B cell (primary cell): ENCODE measurements at places on chromosomes 6 and 20. TPM values are rescaled to one million over a fixed set of nuclear protein-coding genes. Genes with fewer than 3 reads are reported as not detected.

- no peaks in the 10 kb centered on the region for H3K27me3 ChIP-seq
- no peak for DNase-seq
- no peak overlapping the region for H3K4me3 ChIP-seq
Measured at GRCh38 chr6:130577178-130577919, 211.5 kb downstream of the TMEM200A start.

DNA sequence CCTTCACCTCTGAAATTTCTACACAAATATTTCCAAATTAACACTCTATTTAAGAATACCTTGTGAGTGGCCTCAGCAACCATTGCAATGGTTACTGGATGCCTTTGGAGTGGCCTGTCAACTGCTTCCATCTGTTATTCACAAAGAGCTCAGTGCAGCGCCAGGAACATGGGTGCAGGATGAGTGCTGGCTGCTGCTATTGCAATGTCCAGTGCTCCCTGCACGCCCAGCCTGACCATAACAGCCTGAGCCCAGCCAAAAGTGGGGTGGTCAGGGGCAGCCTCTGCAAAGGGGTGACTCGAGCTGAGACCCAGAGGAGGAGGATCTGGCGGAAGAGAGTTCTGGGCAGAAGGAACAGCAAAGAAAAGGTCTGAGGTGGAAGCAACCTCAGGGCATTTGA, 18.4 kb downstream of the CASS4 start:
- H3K4me3 ChIP-seq = no peak overlapping the region
- H3K4me1 ChIP-seq = peaks cover 25% of the 10 kb centered on the region
- no peak for DNase-seq
- no peaks in the 10 kb centered on the region for H3K27me3 ChIP-seq
- H3K27ac ChIP-seq = no peak overlapping the region

ILRUN gene
- 71.3 and 76.4 TPM in 2 replicates for total RNA-seq

SLC16A10 gene
- total RNA-seq = 0.70 and 0.71 TPM in 2 replicates

DNA sequence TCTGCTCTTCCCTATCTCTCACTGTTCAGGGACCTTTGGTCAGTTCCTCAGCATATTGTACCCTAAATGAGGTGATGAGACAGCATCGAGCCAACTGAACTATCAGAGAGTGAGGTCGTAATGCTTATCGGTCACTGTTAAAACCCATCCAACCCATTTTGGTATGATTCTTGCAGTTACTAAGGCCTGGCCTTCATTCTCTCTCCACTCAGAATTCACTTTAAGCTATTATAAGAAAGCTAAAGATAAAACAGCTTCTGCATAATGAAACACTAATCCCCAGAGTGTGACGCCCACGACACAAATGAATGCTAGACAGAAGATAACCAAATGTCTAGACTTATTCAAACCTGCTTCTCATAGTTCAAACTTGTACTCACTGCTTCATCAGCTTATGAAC, 175.8 kb downstream of the GMPR start:
- H3K4me3 ChIP-seq = no peak overlapping the region
- H3K4me1 ChIP-seq = no peaks in the 10 kb centered on the region
- H3K36me3 ChIP-seq = no peaks in the 10 kb centered on the region
- peak; percentile 30 for DNase-seq
- no peaks in the 10 kb centered on the region for H3K27me3 ChIP-seq
- peak overlapping the region; percentile 62 for H3K27ac ChIP-seq

- no peak overlapping the region for H3K4me3 ChIP-seq
- H3K27ac ChIP-seq = no peak overlapping the region
- H3K27me3 ChIP-seq = no peaks in the 10 kb centered on the region
- H3K36me3 ChIP-seq = peaks cover 59% of the 10 kb centered on the region
Measured at GRCh38 chr6:160036331-160036695, 67.4 kb downstream of the IGF2R start.

- no peak overlapping the region for H3K4me3 ChIP-seq
- H3K27ac ChIP-seq = no peak overlapping the region
- DNase-seq = no peak
- H3K36me3 ChIP-seq = peaks cover 1% of the 10 kb centered on the region
Measured at GRCh38 chr6:20633566-20634340, 99.5 kb downstream of the CDKAL1 start.

PRDM13 gene
- total RNA-seq = not detected in 2 replicates

RNASET2 gene
- 293 and 302 TPM in 2 replicates for total RNA-seq

GRCh38 chr6:157432231-157432891, 51.4 kb downstream of the ZDHHC14 start:
- H3K4me1 ChIP-seq = no peaks in the 10 kb centered on the region
- no peak for DNase-seq
- H3K27ac ChIP-seq = no peak overlapping the region

GRCh38 chr20:64065062-64065973, 2.3 kb downstream of the TCEA2 start:
- DNase-seq = peak; percentile 60
- H3K4me3 ChIP-seq = no peak overlapping the region
- no peaks in the 10 kb centered on the region for H3K36me3 ChIP-seq
- peak overlapping the region; percentile 55 for H3K27ac ChIP-seq
- H3K27me3 ChIP-seq = no peaks in the 10 kb centered on the region

DNA sequence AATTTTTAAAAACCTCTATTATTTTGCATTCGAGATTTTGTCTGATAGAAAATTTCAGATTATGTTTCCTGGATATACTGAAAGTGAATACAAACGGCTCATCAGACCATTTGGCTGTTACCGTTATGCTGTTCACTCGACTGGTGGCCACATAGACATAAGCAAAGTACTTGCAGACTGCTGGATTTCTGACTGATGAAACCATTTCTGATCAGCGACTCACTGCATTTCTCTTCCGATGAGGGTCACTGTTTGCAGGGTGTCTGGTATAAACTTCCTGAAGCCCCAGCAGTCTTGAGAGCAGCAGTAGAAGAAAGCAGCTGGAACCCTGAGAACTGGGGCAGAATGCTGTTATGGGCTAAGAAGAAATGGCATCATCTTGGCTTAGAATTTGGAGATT, 17.7 kb downstream of the SNX9 start:
- no peak overlapping the region for H3K27ac ChIP-seq
- no peak overlapping the region for H3K4me3 ChIP-seq
- H3K36me3 ChIP-seq = no peaks in the 10 kb centered on the region
- no peak for DNase-seq
- peaks cover 45% of the 10 kb centered on the region for H3K4me1 ChIP-seq

- no peaks in the 10 kb centered on the region for H3K36me3 ChIP-seq
- no peak overlapping the region for H3K27ac ChIP-seq
- H3K4me3 ChIP-seq = no peak overlapping the region
- H3K27me3 ChIP-seq = no peaks in the 10 kb centered on the region
Measured at GRCh38 chr6:46042355-46042999, 26.8 kb upstream of the CLIC5 start.

LGSN gene
- not detected in 2 replicates for total RNA-seq

BPIFB4 gene
- total RNA-seq = not detected in 2 replicates

- H3K27me3 ChIP-seq = no peaks in the 10 kb centered on the region
- H3K27ac ChIP-seq = no peak overlapping the region
- no peak overlapping the region for H3K4me3 ChIP-seq
- H3K36me3 ChIP-seq = no peaks in the 10 kb centered on the region
- no peaks in the 10 kb centered on the region for H3K4me1 ChIP-seq
Measured at GRCh38 chr20:42191140-42191860, 573.1 kb upstream of the CHD6 start.

DNA sequence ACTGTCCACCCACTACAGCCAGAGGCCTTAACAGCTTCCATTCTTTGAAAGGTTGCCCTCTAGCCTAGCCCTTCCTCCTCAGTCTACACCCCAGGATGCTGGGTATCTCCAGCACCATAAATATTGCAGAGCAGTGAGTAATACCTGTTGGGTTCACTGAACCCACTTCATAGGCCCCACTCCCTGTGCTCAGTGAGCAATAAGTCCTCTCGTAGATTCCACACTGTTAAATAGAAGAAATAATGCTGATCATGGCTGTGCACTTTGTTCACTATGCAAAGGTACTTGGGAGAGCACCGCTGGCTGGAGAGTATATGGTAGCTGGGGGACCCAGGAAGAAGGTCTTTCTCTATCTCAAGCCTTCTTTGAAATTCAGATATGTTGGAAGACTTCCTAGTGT, 87.3 kb downstream of the RSPH3 start:
- no peak for DNase-seq
- no peaks in the 10 kb centered on the region for H3K27me3 ChIP-seq
- H3K4me3 ChIP-seq = no peak overlapping the region

PTCRA gene
- total RNA-seq = not detected in 2 replicates

DNA sequence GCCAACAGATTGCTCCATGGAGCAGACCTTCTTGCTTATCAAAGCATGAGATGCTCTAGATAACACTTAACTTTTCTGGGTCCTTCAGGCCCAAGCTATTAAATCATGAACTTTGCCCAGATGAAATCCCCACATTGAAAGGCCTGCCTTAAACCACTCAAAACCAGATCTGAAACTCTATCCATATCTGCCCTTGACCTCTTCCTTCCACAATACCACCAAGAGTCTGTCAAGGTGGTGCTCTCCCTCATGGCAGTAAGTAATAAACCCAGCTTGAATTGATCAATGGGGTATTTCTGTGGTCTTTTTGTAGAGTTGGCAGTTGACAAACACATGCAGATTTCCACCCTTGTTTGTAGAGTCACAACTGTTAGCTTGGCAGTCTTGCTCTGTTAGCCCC, 135.5 kb downstream of the ISM1 start:
- H3K36me3 ChIP-seq = no peaks in the 10 kb centered on the region
- no peak for DNase-seq
- H3K4me3 ChIP-seq = no peak overlapping the region

TMEM170B gene
- total RNA-seq = 3.2 and 3.4 TPM in 2 replicates

GRCh38 chr6:34511915-34512737, 44.0 kb downstream of the SPDEF start:
- DNase-seq = no peak
- no peak overlapping the region for H3K27ac ChIP-seq
- H3K36me3 ChIP-seq = no peaks in the 10 kb centered on the region
- H3K4me3 ChIP-seq = no peak overlapping the region

DNA sequence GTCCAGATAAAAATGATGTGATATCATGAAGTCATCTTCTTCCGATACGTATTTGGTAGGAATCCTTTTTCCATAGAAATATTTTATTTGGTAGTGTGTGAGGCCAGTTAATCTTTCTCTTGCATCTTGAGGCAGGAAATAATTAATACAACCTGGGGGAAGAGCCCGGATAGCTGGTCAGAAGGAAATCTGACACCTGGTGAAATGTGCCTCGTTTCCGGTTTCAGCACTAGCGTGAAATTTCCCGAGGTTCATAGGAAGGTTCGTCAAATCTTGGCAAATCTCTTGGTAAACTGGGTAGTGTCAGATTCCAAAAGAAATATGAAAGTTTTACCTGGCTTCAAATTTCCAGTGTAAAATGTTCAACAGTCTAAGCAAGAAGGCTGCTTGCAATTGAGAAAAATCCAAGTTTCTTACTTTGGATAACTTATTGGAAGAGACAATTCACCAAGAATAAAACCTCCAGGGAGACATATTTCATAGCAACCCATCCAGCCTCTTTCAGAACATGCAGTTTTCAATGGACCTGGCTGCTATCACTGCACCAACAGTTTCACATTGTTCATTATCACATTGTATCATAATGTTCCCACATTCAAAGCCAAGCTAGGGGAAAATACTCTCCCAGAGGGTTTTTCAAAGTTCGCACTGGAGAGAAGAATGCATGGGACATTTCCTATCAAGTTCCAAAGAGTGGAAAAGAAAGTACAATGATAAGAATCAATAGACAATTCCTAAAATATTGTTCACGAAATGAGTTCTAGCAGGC, 454.5 kb upstream of the CITED2 start:
- no peak for DNase-seq
- no peak overlapping the region for H3K27ac ChIP-seq
- no peak overlapping the region for H3K4me3 ChIP-seq
- H3K4me1 ChIP-seq = no peaks in the 10 kb centered on the region

SNAP25 gene
- not detected in 2 replicates for total RNA-seq

DNA sequence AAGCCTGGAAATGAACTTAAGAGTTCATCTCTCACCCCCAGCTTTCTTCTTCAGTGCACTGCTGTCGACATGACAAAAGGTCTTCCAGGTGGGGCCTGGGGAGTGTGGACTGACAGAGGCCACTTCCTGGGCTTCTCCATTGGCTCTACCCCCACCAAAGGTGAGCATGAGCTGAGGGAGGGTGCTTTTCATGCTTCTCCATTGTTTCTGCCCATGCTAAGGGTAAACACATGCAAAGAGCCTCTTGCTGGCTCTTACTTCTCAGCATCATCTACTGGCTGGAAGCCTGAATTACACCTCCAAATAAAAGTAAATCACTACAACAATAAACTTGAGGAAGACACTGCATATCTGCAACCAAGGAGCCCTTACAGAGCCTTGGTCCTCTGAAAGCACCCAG, 227.2 kb downstream of the EPM2A start:
- no peaks in the 10 kb centered on the region for H3K27me3 ChIP-seq
- H3K27ac ChIP-seq = no peak overlapping the region
- no peak for DNase-seq
- H3K36me3 ChIP-seq = no peaks in the 10 kb centered on the region
- H3K4me3 ChIP-seq = no peak overlapping the region
- H3K4me1 ChIP-seq = no peaks in the 10 kb centered on the region
